Hair follicle dermal papilla cell (primary cell): ENCODE measurements at places on chromosomes 7 and 10. TPM values are rescaled to one million over a fixed set of nuclear protein-coding genes. Genes with fewer than 3 reads are reported as not detected.

The NOD1 gene
- total RNA-seq, result 6.8 and 12.2 TPM in 2 replicates

The ASIC3 gene
- total RNA-seq, result 0.12 and 0.16 TPM in 2 replicates

The NCF1 gene
- total RNA-seq, result not detected in 2 replicates

The RAB19 gene
- not detected in 2 replicates for total RNA-seq

The PIK3CG gene
- total RNA-seq, result not detected in 2 replicates

The PNLIP gene
- not detected in 2 replicates for total RNA-seq

The CEP55 gene
- total RNA-seq, result 2.9 and 4.9 TPM in 2 replicates

The ABCA13 gene
- 0.24 and 1.1 TPM in 2 replicates for total RNA-seq

The LIPJ gene
- under 0.01 TPM in 1 of 2 replicates, not detected in the other for total RNA-seq

The NUB1 gene
- 35.0 and 38.7 TPM in 2 replicates for total RNA-seq

The ZNF212 gene
- total RNA-seq, result 6.8 and 8.7 TPM in 2 replicates

The ANKRD30A gene
- total RNA-seq, result not detected in 2 replicates

The SHOC2 gene
- total RNA-seq, result 71.6 and 78.4 TPM in 2 replicates

The GJC3 gene
- not detected in 2 replicates for total RNA-seq

The CDHR3 gene
- 34.1 and 45.3 TPM in 2 replicates for total RNA-seq

The ELAPOR2 gene
- 5.6 and 6.7 TPM in 2 replicates for total RNA-seq

The CPA1 gene
- total RNA-seq, result not detected in 2 replicates

The PFKP gene
- total RNA-seq, result 66.7 and 83.2 TPM in 2 replicates
